ENCODE measurements at places on chromosomes 16 and 17. TPM values are rescaled to one million over a fixed set of nuclear protein-coding genes. Genes with fewer than 3 reads are reported as not detected.

- no peak for DNase-seq
Observed at GRCh38 chr17:64765191-64765889, 103.2 kb upstream of the SMURF2 start.

The HASPIN gene
- 3.0 TPM for polyA plus RNA-seq

DNA sequence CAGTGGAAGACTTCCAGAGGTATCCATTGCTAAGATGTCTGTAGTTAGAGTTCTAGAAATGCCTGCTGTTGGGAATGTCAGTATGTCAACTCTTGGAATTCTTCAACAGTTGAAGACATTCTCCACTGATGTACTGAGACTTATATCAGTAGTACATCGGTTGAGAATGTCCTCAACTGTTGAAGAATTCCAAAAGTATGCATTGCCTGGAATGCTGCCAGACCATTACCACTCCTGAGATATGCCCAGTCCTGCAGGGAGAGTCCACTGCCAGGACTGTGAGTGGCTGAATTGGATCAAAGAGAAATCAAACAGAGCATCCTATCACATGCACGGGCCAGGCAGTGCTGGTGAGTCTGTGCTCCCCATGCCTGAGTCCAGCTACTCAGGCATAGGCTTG is 42.0 kb downstream of the IL21R start:
- DNase-seq = no peak

DNA sequence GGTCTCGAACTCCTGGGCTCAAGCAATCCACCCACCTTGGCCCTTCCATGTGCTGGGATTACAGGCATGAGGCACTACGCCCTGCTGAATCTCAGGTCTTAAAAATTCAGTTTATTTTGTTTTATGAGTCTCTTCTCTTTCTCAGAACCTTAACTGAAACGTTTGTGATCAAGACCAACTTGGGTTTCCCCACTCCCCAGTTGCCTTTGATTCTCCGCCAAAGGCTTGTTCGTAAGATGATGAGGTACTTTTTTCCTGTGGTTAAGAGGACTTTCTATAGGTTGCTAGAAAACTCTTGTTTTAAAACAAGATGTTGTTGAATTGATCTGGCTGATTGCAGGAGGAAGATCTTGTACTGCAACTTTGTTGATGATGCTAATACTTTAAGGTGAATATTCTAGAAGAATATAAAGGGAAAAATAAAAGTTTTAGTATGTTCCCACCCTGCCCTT is 11.7 kb downstream of the ABCC1 start:
- DNase-seq = no peak

The EPOP gene
- polyA plus RNA-seq = 1.6 TPM

GRCh38 chr17:17186051-17186450 is 20.1 kb downstream of the PLD6 start:
- peak; percentile 29 for DNase-seq

The KRT25 gene
- polyA plus RNA-seq = not detected

GRCh38 chr16:19717314-19717713 is 713 bp downstream of the KNOP1 start:
- DNase-seq = no peak

DNA sequence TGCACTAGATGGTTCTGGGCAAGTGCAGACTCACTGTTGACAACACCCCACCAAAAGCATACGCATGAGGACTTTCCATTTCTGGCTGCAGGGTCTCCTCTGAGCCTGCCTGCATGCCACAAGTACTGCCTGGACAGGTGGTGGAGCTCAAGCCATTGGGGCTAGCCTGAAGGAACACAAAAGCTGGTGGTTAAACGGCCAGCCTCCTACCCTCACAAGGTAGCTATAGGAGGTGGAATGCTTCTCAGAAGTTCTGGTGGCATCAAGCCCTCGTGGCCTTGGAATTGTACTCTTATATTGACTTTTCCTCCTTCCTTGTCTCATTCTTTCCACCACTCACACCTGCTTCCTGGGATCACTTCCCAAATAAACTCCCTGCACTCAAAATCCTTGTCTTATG is 56.6 kb upstream of the BCAR1 start:
- no peak for DNase-seq

The ABCA6 gene
- polyA plus RNA-seq = 6.0 TPM

DNA sequence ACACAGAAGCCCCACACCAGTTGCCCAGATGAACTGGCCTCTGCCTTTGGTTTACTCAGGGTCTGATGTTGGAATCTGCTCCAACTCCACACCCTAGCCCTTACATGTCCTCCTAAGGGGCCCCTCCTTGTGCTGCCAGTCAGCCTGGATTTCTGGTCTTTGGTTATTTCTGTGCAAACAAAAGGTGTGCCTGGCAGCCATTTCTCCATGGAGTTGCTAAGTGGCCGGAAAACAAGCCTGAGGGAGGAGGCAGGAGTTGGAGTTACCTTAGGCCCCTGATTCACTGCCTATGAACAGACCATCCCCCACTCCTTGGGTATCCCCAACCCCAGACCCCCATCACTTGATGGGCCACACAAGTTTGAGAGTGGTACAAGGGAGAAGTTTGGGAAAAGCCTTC is 4.4 kb upstream of the ALKBH5 start:
- DNase-seq = no peak

- no peak for DNase-seq
Observed at GRCh38 chr17:77948690-77949114, 9.8 kb upstream of the TNRC6C start.

DNA sequence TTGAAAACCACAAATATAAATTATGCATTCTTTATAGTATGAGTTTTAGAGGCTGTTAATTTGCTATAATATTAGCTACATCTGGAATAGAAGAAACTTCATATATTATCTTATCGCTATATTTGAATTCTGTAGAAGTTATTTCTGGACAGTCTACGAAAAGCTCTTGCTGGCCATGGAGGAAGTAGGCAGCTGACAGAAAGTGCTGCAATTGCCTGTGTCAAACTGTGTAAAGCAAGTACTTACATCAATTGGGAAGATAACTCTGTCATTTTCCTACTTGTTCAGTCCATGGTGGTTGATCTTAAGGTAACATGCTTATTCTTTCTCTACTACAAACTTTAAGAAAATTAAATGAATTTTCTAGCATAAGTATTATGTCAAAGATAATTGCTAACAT is 96.8 kb downstream of the OMG start:
- DNase-seq = no peak

DNA sequence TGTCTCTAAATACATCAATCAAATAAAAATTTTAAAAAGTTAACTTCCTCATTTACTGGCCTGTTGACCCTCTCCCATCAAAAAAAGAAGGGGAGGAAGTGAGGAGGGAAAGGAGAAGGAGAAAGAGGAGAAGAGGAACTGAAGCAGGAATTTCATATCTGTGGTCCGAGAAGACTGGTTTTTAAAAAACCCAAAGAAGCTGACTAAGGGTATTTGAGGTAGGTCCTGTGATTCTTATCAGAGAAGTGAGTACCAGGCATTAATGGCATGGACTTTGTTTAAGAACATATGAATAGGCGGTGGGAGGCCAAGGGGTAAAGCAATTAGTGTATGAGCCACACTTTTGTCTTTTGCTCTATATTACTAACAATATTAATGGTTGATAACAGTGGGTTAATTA is 2.0 kb downstream of the SLC46A1 start:
- DNase-seq = no peak

- no peak for DNase-seq
Observed at GRCh38 chr17:31627960-31628359, 231.1 kb downstream of the COPRS start.
